ENCODE measurements at places on chromosomes 6 and 20. TPM values are rescaled to one million over a fixed set of nuclear protein-coding genes. Genes with fewer than 3 reads are reported as not detected.
A peak's percentile ranks its signal among the peaks of the same experiment; 100 is the strongest.

SLC17A9 gene
- total RNA-seq = 0.34 TPM

- DNase-seq = peak; percentile 45
These were observed 27.8 kb downstream of the RNF8 start for GRCh38 chr6:37381579-37381978.

DNA sequence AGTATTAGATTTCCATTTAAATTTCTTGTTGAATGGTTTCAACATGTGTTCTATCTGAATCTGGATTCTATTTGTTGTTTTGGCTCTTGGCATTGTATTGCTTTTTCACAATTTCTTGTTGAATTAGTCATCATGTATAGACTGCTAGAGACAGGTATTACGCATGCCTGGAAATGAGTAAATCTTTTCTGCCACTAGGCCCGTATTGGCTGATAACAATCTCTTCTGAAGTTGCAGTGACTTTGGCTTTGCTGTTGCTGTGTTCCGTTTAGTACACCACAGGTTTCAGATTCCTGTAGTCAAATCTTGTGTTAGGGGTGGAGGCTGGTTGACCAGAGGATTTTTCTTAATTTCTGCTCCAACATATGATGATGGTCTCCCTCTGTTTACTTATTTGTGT is 1339.4 kb downstream of the GRIK2 start:
- peak; percentile 26 for DNase-seq

DNA sequence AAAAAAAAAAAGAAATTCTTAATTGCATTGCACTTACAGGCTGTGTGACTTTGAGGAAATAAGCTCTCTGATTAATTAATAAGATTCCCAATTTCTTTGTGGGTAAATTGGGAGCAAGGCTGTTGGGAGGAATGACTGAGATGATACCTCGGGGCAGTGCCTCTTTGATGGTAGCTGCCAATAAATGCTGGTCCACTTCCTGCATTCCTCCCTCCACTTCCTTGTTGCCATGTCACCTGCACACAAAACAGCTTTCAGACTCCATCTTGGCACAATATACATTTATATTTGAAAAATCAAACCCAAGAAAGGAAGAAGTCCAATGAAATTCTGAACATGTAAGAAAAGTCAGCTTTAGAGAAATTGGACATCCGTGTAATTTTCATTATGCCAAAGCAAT is 45.1 kb downstream of the MTHFD1L start:
- no peak for DNase-seq

DNA sequence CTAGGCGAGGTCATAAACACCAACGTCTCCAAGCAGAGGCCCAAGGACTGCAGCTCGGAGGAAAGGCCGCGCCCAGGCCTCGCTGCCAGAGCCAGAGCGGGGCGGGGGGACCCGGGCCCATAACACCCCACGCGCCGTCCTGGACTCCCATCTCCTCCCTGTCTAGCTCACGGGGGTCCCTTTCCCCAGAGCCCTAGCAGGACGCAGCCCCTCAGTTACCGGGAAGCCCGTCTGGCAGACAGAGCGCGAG is 44.9 kb downstream of the MDFI start:
- no peak for DNase-seq

DNA sequence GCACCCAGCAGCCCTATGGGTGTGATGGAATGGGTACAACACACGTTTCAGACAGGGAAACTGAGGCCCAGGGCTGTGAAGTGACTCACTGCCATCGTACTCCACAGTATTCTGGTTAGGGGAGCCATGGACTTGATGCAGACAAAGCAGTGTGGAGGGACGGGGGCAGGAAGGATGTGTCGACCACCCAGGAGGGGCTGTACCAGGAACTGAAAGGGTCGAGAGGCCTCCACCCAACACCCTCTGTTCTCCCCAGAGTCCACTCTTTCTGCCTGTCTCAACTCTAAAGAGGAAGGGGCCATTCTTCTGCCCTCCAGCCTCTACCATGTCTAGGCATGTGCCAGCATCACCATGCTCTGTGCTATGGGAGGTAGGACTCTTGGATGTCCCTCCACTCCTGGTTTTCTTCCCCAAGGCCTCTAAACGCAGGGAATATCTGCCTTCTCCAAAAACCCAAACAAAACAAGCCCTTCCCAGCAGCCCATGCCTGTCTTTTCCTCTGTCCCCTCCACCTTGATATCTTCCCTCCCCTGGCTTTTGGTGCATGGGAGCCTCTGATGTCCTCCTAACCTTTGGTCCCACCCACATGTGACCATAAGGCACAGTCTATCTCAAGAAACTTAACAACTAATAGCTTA is 7.4 kb downstream of the SLC22A1 start:
- DNase-seq = no peak

GRCh38 chr6:55182016-55182650 is 7.8 kb downstream of the HCRTR2 start:
- peak; percentile 60 for DNase-seq

DNA sequence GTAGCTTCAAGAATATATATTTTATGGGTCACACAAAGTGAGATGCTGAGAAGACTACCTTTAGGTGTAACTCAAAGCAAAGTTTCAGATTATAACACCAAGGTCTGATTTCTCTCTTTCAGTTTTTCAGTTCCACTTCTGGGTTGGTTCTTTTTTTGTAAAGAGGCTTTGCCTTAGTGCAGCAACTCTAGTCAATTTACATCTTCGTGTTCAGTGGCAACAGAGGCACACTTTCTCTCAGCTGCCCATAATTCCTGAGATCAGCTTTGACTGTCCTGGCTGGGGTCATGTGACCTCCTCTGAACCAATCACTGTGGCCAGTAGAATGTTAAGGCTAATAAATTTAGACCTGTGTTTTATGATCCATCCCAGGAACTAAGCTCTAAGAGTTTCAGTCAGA is 120.2 kb downstream of the TINAG start:
- no peak for DNase-seq

DNA sequence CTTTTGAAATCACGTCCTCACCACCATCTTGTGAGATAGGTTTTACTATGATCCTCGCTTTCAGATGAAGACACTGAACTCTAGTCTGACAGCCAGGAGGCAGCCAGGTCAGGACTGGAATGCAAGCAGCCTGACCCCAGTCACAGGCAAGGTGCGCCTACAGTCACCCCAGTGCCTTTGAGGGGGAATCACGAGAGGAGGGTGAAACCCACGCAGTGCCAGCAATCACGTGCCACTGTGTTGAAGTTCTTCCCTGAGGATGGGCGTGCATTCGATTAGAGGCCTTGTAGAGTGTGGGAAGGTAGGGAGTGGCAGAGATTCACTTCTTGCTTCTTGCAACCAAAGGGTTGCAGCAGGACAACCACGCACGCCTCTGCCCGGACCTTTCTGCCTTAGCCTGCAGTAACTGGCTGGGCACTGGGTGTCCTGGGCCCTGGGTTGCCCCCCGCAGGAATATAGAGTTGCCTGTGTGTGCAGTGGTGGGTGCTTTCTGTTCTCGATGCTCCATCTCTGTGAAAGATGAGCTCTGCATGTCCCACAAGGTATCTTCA is 33.7 kb upstream of the IRF4 start:
- DNase-seq = no peak

- no peak for DNase-seq
These were observed 121.6 kb upstream of the LGSN start for GRCh38 chr6:63441266-63441956.

Data from foreskin keratinocyte (primary cell).